ENCODE measurements at places on chromosomes 4 and X. TPM values are rescaled to one million over a fixed set of nuclear protein-coding genes. Genes with fewer than 3 reads are reported as not detected.

DNA sequence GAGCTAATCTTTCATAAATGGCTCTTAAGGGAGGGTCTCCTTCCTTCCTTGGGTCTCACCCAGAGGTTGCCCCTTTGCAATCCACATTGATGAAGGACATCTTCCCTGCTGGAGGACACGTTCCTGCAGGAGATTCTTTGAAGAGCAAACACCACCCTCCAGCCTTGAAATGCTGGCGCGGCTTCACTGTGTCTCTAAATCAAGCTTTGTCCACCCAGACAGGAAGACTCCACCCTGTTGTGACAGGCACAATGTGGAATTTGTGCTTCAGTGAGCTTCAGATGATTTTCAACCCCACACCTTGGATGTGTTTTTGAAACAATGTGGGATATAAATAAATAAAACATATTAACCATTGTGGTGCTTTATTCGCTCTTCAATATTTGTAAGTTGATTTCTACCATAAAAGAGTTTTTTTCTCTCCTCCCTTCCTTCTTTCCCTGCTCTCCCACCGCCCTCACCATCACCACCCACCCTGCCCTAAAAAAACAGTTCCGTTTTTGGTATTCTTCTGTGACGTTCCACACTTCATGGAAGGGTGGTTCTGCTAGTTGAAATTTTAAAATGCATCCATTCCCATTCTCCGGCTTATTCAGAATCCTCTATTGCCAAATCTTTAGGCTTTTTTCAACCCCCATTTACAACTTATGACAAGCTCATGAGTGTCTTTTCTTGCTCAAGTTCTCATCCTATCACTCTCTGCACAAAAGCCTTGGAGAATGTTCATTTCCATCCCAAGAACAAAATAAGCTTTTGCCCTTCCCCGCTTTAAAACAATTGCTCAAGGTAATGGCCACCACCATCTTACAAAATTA lies 264.3 kb downstream of the RAPGEF2 start:
- DNase-seq, result no peak

GRCh38 chr4:116664198-116664597 lies 421.2 kb downstream of the TRAM1L1 start:
- DNase-seq, result no peak

DNA sequence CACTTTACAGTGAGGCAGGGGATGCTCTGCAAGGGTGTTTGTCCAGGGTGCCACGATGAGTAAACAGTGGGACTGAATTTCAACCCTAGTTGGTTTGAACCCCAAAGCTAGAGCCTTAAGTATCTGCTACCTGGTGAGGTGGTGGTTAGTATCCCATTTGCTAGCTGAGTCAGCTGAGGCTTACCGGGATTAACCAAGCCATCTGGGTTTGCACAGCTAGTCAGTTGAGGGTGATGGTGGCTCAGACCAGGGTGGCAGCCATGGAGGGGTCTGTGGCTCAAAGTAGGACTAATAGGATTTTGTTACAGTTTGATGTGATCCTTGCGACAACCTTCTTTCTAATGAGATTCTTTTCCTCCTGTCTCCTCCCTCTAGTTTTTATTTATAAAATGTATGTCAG lies 1.9 kb downstream of the EVC start:
- DNase-seq, result no peak

DNA sequence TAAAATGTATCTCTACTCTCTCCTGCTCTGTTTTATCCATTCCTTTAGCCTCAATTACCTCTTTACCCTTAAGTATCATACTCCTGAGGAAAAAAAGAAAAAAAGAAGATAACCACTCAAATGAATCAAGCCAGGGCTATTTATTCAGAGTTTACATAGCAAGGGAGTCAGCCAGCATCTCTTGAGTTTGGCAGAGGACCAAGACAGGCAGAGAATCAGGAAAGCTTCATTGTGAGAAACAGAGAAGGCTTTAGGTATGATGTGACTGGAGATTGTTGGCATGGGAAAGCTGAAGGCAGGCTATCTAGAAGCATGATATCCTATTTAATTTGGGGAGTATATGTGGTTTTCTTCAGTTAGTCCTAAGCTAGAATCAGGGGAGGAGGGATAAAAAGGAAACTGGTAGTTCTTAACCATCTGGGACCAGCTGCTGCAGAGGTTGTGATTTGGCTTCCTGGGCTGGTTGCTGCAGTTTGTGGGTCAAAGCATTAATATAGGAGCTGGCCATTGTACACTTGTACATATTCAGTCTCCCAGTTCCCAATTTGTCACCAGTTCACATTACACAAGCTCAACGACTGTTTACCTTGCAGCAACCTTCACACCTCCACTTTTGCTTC lies 11.2 kb downstream of the APELA start:
- no peak for DNase-seq

DNA sequence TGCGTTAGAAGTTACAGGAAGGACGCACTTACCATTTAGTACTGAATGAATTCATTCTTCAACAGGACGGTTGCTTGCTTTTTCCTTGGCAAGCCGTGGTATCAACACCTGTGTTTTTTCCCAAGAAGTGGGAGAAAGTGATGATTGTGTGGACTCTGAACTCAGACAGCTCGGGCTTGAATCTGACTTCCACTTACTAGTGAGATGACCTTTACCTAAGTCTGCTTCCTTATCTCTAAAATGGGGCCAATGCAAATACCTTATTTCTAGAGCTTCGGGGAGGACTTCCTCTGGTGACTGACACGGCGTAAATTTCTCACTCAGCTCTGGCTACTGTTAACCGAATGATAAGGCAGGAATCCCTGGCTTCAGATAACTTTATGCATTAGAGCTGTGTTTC lies 146.8 kb upstream of the RBPJ start:
- DNase-seq, result no peak

DNA sequence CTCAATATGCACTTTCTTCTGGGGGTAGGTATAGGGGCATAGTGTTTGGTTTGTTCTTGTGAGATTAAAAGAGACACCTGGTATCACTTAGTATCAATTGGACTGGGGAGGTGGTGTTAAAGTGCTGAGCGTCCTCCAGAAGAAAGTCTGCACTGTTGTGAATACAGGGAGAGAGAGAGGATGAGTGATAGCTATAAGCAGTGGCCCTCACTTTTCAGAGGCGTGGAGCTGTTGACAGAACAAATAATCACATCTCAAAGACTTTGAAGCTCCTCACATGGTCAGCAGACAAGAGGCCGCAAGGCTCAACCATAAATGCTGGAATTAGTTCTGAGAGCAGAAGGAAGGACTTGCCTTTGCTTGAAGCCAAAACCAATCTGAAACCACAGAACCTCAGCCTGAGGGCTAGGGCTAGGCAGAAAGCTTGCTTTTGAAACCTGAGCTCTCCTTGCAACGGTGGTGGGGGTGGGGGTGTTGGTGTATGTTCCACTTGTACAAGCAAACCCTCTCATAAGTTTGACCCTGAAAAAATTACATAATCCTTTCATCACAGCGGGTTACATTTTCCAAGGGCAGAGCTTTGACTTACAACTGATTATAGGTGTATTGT lies 123.2 kb upstream of the SCML1 start:
- DNase-seq, result no peak

GRCh38 chr4:165009493-165010227 lies 22.1 kb upstream of the TRIM60 start:
- no peak for DNase-seq

DNA sequence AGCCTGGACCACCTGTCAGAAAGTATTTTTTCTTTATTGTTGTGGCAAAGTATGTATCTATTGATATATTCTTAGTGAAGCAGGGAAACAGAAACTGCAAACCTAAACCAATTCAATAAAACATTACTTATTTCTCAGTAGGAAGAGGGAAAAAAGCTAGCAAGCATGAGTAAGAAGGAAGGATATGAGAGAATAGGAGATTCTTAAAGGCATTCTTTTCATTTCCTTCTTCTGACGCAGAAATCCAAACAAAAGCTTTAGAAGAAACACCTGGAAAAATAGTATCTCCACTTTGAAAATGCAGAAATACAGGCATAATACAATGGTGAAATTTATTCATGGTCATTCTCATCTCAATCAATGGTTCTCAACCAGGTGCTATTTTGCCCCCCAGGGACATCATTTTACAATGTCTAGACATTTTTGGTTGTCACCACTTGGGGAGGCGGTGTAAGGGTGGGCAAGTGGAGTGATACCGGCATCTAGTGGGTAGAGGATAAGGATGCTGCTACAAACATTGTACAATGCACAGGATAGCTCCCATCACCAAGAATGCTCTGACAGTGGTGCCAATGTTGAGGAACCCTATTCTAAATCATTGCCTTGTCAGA lies 21.7 kb upstream of the ATXN3L start:
- DNase-seq, result no peak

DNA sequence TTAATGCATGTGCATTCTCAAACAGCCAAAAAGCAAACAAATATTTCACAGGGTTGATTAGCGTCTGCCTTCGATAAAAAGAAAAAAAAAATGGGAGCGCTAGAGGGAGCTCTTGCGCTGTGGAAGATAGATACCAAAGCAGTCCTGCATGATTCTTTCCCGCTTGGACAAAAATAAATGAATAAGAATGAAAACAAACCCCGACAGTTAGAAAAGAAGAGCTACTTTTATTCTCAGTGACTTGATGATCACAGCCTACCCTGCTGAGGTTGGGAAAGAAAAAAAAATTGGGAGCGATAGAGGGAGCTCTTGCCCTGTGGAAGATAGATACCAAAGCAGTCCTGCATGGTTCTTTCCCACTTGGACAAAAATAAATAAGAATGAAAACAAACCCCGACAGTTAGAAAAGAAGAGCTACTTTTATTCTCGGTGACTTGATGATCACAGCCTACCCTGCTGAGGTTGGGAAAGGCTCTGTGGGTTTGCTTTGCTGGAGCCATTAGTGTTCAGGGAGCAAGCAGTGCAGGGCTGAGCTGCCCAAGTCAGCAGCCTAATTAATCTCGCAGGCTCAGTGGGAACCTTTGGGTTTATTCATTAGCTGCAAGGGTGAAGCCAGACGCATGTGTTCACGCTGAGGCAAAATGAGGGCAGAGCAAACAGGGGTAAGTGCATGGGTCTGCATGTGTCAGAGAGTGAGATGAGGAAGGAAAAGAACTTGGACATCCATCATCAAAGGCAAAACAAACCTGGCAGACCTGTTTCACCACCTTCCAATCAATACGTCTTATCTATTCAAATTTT lies 249.3 kb upstream of the PRKX start:
- no peak for DNase-seq

GRCh38 chrX:71105628-71106027 lies 912 bp downstream of the CXorf65 start:
- no peak for DNase-seq

Gene FAM53A
- total RNA-seq, result 1.1 TPM

Gene DDX53
- total RNA-seq, result not detected

Gene SATL1
- 0.09 TPM for total RNA-seq

Gene SPACA5
- not detected for total RNA-seq

Gene TRIM61
- 4.2 TPM for total RNA-seq

Gene FAM47A
- not detected for total RNA-seq

Gene GPC3
- total RNA-seq, result 9.9 TPM

Gene CTAG2
- not detected for total RNA-seq

Measured in right cardiac atrium (tissue), 5 donors.